ENCODE measurements at places on chromosomes 12 and 14.

GRCh38 chr12:52812749-52813148, 1.2 kb downstream of the KRT4 start:
- no peak for DNase-seq

- DNase-seq = no peak
Measured at GRCh38 chr14:64965356-64966000, 6.7 kb downstream of the RAB15 start.

- no peak for DNase-seq
Measured at GRCh38 chr12:118536306-118536906, 160.1 kb downstream of the SUDS3 start.

GRCh38 chr12:78865516-78865915, 942 bp downstream of the SYT1 start:
- no peak for DNase-seq

DNA sequence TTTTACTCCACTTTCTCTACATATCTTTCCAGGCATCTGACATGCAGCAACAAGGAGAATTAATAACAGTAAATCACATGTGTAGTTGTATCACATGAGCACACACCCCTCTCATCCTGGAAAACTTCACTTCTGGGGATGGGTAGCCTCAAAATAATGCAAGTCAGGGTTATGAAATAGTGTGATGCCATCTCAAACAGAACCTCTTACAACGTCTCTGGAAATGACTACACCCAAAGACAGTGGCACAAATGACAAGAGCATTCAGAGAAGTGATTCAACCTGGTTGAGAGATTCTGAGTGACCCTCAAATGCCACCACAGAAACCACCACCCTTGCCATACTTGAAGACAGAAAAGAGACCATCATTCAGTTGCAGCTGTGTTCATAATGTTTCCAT, 2.8 kb downstream of the DIO2 start:
- no peak for DNase-seq

DNA sequence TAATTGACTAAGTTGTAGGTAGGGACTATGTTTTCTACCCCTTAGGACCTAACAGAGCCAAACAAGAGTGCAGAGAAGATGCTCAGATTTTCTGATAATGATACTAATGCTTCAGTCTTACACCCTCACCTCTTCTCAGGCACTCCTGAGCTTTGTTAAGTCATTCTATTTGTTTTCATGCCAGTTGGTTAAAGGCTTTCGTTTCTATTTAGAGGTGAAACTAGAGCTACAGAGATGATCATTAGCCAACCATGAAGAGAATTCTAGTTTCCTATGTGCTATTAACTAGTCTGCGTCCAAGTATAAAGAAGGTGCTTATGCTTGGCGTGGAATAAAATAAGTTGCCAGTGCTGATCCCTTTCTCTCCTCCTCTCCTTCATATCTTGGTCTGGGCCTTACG, 34.6 kb upstream of the PYGL start:
- DNase-seq = no peak

DNA sequence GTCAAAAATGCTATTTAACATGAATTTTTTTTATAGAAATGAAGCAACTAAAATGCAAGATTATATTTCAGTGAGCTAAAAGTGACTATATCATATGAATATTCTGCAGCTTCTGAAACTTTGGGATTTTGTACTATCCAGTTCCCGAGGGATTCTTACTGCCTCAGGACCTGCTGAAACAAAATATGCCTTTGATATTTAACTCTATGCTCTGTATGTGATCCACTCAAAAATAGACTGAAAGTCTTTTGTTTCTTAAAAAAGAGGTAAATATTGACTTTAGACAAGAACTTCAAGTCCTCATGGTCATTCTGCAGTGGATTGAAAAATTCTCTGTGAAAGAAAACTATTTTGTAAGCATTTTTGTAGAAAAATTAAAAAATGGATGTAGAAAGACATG, 22.4 kb downstream of the CNTN1 start:
- DNase-seq = no peak

DNA sequence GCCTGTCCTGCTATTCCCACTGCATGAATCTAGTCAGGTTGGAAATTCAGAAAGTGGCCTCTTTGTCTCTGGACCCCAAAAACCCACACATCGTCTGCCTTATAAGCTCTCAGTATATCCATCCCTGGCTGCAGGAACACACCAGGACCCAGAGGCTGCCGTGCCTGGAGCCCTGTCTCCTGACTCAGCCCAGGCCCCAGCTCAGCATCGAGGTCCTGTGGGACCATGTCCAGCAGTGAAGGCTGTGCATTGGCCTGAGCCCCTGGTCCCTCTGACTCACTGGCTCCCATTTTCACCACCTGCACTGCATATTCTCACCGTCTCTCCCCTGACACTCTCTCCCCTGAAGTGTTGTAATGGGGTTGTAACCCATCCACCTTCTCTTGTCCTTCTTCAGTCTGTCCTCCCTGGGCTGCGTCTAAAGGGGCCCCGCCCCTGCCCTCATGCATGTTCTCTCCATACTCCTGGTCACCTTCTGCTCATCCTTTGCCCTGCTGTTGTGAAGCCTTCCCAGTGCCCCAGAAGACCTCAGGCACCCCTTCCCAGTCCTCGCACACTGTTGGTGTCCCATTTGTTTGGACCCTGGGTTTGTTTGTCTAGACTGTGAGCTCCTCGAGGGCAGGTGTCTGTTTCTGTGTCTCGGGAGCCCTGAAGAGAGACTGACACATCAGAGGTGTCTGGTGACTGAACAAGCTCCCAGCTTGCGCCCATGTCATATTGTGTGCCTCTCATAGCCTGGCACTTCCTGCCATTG, 43.8 kb downstream of the EVL start:
- DNase-seq = no peak

DNA sequence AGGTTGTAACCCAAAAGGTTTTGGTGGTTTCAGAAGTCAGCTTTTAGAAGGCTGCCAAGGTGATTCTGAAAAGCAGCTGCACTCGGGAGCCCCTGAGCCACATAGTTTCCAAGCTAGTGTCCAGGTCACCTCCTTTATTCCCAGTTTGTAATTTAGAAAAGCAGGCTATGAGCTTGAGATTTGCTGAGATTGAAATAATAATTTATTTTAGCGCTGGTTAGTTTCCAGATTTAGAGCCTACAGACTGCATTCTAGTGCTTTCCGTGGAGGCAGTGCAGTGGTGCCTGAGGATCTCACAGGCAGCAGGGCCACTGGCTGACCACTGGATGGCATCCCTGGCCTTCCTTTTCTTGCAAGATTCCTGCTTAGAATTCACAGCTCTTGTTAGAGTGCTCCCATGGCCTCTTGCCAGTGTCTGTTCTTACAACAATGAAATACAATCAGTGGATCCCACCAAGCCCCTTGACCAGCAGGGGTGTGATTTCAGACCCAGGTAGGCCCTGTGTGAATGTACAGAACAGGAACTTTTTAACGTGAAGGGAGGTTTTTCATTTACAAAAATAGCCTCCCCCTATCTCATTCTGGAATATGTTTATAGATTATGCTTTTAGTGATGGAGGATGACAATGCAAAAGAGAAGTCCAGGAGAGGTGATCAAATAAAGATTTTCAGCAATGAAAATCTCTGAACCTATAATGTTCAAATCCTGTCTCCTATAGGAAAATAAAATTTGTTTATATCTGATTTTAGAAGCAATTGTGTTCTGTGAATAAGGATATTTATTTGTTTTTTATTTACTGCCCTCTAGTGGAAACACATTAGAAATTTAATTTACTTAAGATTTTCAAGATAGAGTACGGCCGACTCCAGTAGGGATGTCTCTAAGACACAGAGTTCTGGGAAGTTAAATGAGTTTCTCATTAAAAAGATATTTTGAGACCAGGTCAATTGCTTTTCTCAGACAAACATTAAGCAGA, 362.1 kb upstream of the STXBP6 start:
- no peak for DNase-seq

DNA sequence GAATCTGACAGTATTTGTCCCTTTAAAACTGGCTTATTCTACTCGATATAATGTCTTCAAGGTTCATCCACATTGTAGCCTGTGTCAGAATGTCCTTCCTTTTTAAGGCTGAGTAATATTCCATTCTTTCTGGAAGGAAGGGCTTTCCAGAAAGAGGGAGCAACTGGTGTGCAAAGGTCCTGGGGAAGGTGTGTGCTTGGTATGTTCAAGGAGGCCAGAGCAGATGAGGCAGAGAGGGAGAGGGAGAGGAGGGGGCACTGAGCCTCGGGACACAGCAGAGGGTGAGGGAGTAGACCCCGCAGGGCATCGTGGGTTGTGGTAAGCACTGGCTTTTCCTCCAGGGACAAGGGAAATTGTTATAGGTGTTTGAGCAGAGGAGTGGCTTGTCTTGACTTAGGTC, 90.9 kb upstream of the NCOR2 start:
- DNase-seq = no peak

DNA sequence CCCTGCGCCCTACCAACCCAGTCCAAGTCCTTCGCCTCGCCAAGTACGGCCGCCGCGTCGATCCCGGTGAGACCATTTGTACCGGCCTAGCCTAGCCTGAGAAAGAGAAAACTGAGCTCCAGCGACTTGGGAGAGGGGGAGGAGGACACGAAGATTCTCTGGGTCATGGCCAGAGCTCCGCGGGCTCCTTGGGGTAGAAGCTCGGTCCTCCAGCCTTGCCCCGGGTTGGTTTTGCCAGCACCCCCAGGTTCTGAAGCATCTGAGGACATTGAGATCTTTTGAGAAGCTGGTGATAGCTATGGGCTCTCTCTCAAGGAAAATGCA, 7.3 kb downstream of the LHX5 start:
- no peak for DNase-seq

DNA sequence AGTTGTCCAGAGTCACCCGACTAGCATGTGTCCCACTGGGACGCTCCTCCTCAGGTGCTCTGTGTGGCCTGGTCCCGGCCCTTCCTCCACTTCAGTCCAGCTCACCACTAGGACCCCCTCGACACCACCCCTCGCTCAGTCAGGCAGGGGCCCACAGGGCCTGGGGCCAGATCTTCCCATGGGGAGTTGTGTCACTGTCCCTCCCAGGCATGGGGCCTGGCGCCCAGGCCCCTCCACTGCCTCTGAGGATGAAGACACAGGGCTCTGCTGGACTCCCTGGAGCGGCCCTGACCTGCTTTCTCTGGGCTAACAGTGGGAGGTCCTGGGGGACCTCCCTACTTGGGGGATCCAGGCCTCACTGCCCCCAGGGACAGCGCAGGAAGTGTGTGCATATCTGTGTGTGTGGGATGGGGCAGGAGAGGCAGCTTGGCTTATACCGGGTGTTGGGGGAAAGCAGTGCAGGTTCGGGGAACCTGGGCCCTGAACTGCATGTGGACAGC, 43.8 kb downstream of the KRT80 start:
- no peak for DNase-seq

DNA sequence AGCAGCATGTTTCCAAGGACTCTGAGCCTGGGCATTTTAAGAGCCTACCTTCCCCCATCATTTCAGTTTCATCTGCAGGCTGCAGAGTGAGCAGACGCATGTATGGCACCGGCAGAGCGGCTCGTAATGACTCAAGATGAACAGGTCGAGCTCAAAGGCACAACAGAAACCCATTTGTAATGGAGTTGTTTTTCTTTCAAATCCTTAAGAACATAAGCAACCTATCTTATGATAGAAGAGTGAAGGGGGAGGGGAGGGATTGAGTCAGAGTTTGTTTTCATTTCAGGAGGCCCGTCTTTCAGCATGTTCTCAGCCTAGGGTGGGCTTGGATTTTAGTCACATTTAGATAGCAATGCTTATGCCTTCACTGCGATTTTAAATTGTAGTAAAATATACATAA, 54.9 kb upstream of the CISTR start:
- DNase-seq = no peak

DNA sequence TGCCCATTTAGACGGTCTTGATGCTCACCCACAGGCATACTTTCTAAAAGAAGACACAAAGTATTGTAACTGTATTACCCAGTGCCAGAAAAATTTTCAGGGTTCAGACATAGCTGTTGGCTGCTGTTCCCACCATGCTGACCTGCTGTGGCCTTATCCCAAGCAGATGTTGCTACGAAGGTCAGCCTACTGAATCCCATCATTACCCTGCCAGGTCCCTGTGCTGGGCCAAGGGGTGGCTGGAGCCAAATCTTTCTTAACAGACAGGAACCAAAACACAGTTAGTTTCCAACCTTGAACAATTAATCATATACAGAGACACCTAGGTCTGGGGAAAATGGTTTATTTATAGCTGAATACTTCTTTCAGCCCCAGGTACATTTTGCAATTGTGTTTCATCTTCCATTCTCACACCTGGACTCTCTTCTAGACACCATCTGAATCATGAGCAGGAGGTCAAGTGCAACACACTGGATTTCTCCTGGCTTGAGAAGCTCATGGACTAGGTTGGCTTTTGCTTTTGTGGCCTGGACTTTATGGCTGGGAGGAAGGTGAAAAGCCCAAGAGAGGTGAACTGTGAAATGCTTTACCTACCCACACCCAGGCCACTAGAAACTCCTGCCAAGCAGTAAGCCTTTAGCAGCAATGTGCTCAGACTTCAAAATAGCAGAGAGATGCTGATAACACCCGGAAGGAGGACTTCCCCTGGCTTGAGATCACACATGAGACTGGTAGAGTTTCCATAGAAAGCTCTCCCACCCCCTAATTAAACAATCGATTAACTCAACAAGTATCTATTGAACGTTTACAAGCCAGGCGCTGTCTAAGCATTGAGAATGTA, 150.1 kb downstream of the SUDS3 start:
- DNase-seq = no peak

- DNase-seq = no peak
Measured at GRCh38 chr14:54814076-54814475, 88.5 kb downstream of the GCH1 start.

GRCh38 chr12:32446316-32447119, 47.2 kb downstream of the FGD4 start:
- DNase-seq = no peak

DNA sequence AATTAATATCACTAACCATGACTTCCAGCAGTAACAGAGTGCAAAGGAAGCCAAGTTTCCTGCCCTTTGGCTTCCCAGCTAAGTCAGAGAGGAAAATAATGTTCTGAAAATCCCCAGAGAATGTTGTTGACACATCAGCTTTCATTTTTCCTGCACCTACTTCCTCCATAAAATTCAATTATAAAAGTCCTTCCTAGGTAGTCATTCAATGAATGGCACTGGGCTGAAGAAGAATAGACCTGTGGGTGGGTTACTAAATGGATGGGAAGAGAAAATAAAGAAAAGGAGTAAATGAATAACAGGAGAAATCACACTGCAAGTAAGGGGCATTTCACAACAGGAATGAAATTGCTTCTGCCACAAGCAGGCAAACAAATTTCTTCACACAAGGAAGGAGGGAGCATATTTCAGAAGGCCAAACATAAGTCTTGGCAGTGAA, 73.2 kb upstream of the MDM1 start:
- no peak for DNase-seq

DNA sequence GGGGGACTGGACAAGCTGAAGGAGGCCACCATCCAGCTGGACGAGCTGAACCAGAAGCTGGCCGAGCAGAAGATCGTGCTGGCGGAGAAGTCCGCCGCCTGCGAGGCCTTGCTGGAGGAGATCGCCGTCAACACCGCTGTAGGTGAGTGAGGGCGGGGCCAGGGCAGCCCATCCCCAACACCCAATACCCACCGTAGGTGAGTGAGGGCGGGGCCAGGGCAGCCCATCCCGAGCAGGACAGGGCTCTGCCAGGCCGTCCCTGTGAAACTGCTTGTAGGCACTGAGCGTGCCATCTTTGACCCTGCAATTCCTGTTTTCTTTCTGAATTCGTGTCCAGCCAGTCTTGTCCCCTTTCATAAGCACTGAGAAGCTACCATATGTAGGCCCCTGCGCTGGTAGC, 74.0 kb downstream of the CCDC92 start:
- DNase-seq = no peak

All from activated CD8-positive, alpha-beta memory T cell treated with anti-CD3 and anti-CD28 coated beads for 1 hour (primary cell).